ENCODE measurements at places on chromosomes 1 and 21.

- no peak for DNase-seq
These were observed 30.1 kb downstream of the TNFRSF1B start for GRCh38 chr1:12196641-12197482.

DNA sequence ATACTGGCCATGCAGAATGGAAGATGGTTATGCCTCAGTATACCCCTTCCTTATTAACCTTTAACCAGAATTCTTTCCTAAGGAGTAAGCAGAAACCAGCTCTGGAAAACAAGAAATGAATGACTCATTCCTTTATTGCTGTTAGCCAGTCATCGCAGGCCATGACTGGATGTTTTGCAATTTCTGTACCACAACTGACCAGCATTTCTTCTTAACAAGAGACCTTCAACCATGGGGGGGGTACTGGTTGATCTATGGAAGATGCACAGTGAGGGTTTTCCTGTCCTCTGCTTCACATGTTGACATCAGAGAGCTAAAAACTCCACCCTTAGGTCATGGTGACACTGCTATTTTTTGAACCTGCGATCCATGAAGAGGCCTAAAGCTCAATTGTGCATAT, 28.0 kb upstream of the RNF2 start:
- DNase-seq = no peak

- no peak for DNase-seq
These were observed 59.0 kb upstream of the FGGY start for GRCh38 chr1:59237900-59238299.

- peak; percentile 13 for DNase-seq
These were observed 32.8 kb downstream of the DLGAP3 start for GRCh38 chr1:34896612-34897011.

DNA sequence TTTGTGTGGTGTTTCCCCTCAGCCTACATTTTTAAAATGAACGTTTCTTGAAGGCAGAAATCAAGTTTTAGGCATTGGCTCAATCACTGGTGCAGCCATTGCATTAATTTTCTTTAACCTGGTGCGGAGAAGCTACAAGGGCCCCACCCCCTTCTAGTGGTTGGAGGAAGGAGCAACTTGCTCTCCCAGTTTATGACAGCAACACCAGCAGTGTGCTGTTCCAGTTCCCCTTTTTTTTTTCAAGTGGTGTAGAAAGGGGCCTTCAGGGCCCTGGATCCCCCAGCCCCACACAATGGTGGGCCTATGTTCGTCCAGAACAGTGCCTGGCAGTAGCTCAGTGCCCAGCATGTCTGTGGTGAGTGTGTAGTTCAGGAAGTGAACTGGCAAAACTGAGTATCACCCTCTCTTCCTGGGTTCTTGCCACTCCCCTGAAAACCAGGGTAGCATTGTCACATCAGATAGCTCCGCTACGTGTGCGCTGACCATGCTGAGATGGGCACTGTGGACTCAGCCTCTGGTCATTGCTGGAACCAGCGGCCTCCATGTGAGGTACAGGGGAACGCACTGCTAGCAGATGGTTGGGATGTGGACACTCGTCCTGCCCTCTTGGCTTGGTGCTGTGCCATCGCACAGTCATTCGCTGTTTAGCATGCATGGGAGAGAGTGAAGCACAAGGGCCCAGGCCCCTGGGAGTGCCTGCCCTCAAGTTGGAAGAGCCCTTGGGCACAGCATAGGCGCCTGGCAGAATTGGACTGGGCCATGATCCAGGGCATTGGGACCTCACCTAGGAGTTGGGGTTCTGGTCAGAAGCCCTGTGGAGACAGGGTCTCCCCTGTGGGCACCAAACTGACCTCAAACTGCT, 7.2 kb downstream of the ARF1 start:
- no peak for DNase-seq

GRCh38 chr21:38805328-38806152, at the start of gene ETS2:
Gene ETS2, plus strand, starts transcription at chr21:38805929. Its CDS starts 4,106 bp downstream, at chr21:38810035.
- peak; percentile 76 for DNase-seq

- no peak for DNase-seq
These were observed 10.9 kb upstream of the ADAMTS5 start for GRCh38 chr21:26977746-26978145.

GRCh38 chr1:156281693-156282478, 739 bp downstream of the SMG5 start:
- peak; percentile 6 for DNase-seq

DNA sequence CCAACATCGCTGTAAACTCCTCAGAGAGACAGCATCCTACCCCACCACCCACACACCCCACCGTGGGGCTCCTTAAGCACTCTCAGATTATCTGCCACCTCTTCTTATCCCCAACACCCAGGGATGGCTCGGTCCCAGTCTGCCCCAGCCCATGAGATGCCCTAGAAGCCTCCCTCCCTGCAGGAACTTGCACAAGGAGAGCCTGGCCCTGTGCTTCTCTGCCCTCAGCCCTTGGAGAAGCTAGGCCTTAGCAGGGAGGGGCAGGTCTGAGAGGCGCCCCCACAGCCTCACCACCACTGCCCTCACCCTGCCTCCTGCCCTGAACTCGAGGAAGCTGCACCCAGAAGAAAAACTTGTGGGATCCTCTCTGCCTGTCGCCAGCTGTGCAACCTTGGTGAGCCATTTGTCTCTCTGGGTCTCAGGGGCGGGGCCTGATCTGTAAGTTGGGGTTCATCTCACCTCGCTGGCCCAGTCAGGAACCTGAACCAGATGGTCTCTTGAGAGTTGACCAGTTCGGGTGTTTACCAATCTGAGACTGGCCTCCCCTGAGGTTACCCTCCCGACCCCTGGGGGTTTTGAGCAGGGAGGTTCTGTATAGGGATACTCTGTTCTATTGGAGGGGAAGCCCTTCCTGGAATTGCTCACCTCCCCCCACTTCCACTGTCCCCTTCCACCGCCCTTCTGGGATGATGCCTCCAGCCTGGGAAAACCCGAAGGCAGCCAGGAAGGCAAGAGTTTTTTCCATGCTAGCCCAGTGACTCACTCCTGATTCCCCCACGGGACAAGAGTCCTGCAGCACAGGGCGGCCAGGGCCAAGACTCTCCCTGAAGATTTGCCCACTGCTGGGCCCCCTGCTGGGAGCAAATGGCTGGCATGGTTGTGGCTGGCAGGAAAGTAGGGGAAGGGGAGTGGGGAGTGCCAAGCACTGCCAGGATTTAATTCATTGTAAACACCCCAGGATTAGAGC, at the start of gene S100A3:
Gene S100A3 (minus strand): TSS at position 537 of the 967 bp plus-strand sequence. CDS start 773 bp downstream, outside the sequence.
- DNase-seq = no peak
